ENCODE measurements at places on chromosomes 7 and 10.

GRCh38 chr7:135855846-135856245 is 107.2 kb upstream of the FAM180A start:
- DNase-seq, result peak; percentile 52

- peak; percentile 75 for DNase-seq
Observed at GRCh38 chr10:102629661-102630614, 14.3 kb upstream of the TRIM8 start.

DNA sequence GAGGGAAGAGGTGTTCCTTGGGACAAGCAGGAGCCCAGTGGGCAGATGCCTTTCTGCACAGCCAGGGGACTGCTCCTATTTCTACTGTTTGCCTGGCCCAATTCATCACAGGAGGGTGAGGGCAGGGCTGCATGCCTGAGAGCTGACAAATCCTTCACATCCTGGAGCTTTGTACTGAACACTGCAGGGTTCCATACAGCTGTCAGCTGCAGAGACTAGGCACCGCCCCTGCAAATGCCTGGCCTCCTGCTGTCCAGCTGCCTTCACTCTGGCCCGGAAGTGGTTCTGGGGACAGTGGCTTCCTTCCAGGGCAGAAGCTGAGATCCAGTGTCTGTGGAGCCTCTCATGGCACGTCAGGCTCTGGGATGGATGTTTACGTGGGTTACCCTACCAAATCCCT is 470.7 kb downstream of the DNAJB6 start:
- DNase-seq, result no peak

DNA sequence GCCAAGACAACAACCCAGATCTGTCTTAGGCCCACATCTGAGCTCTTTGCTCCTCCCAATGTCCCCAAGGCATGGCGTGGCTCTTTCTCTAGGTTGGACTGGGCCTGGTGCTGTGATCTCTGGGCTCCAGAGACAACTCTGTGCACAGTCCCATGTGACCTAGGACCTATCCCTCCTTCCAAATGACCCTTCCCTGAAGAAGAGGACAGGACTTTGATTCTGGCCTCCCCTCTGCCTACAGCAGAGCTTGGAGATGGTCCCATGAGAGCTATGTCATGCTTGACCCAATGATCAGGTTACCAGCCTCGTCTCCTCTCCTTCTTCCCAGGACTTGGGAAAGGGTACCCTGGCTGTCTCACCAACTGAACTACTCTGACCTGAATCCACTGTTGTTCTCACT is 296.3 kb upstream of the GALNT17 start:
- no peak for DNase-seq

DNA sequence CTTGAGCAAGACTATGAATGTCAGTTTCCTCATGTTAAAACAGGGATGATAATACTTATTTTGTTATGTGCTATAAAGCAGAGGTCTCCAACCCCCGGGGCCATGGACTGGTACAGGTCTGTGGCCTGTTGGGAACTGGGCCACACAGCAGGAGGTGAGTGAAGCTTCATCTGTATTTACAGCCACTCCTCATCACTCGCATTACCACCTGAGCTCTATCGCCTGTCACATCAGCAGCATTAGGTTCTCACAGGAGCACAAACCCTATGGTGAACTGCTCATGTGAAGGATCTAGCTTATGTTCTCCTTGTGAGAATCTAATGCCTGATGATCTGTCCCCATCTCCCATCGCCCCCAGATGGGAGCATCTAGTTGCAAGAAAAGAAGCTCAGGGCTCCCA is 365.3 kb upstream of the SMIM30 start:
- no peak for DNase-seq

DNA sequence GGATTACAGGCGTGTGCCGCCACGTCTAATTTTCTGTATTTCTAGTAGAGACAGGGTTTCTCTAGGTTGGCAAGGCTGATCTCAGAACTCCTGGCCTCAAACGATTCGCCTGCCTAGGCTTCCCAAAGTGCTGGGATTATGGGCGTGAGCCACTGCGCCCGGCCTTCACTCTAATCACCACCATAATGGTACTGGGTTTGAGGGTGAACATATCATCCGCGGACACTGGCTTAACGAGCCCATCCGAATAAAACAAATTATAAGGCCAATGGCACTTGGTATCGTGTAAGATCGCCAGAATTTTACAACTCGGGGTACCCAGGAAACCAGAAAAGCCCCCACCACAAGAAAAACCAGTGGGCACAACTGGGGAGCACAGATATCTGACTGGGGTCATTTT is 580 bp downstream of the FAM200A start:
- DNase-seq, result no peak

DNA sequence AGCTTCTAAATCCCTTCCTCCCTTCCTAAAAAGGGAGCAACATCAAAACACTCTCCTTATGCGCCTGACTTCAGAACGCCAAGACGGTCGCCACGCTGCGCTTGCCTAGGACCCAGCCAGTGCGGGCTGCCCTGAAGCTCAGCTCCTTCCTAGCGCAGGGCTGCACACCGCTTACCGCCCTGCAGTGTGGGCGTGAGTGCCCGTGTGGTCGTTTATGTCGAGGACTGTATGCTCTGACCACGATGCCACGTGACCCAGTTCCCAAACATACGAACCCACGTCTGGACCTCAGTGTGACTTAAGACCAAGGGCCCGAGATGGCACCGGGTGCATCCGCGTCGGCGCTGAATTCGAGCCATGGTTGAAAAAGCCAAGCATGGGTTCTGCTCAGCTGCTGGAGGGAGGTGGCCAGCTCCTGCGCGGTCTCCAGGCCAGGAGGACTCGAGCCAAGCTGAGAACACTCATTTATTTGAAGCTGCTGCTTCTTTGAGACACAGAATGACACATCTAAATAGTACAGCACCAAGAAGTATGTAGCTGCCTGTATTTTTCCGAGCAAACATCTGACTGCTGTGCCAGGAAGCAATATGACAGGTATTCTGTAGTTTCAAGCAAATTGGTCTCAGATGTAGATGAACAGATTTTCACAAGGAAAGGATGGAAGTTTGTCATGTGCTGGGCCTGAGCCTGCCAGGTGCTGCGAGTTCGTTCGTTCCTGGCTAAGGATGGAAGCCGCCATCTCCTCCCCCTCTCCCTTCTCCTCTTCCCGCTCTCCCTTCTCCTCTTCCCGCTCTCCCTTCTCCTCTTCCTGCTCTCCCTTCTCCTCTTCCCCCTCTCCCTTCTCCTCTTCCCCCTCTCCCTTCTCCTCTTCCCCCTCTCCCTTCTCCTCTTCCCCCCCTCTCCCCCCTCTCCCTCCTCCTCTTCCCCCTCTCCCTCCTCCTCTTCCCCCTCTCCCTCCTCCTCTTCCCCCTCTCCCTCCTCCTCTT is 184.7 kb downstream of the EBF3 start:
- DNase-seq, result no peak

DNA sequence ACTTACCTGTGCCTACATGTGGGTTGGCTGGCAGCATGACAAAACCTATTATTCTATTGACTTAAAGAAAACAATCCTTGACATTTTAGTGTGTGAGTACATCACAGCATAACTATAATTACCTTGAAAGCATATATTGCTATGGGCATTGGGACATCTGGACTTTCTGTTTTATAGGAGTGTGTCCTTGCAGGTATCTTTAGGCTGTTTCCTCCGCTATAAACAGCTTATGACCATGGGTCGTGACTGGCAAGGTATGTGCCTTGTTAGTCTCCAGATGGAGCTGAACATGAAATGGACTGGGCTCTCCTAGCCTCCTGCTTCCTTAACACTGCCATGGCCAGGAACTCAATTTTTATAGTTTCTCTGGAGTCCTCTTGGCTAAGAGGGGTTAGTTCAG is 317.4 kb upstream of the COBL start:
- no peak for DNase-seq

- no peak for DNase-seq
Observed at GRCh38 chr10:4357911-4358310, 468.1 kb upstream of the AKR1E2 start.

DNA sequence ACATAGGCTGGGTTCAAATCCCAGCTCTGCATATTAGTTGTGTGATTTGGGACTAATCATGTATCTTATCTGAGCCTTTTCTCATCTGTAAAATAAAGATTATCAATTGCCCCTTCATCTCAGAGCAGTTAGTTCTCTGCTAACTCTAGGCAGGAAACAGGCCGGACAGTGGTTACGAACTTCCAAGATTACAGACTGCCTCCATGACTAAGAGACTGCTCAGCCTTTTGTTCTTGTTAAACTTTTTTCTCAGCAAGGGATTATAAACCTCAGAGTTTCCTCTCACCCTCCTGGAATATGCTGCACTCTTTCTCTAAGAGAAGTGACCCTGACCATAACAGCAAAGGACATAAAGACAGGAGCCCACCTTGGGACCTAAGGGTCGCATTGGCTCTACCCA is 52.5 kb upstream of the NFKB2 start:
- DNase-seq, result no peak

GRCh38 chr7:137647905-137648565 is 198.7 kb downstream of the DGKI start:
- no peak for DNase-seq

DNA sequence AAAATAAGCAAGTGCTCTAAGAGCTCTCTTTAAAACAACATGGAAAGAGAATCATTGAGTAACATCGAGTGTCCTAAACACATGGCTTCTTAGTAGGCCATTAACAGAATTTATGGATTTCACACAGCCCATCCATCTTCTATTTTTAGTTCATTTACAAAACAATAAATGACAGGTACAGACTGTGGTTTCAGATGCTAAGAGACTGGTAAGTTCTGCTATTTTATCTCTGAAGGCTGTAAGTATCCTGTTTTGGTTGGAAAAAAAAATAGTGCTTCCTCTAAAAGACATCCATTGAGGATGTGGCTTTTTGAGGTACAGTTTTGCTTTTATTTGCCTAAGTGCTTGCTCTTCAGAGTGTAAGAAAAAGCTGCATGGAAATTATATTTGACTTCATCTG is 27.4 kb upstream of the GNAI1 start:
- DNase-seq, result no peak

- DNase-seq, result no peak
Observed at GRCh38 chr7:81331061-81332018, 412.5 kb upstream of the SEMA3C start.

- DNase-seq, result no peak
Observed at GRCh38 chr7:51121036-51121790, 195.4 kb downstream of the COBL start.

DNA sequence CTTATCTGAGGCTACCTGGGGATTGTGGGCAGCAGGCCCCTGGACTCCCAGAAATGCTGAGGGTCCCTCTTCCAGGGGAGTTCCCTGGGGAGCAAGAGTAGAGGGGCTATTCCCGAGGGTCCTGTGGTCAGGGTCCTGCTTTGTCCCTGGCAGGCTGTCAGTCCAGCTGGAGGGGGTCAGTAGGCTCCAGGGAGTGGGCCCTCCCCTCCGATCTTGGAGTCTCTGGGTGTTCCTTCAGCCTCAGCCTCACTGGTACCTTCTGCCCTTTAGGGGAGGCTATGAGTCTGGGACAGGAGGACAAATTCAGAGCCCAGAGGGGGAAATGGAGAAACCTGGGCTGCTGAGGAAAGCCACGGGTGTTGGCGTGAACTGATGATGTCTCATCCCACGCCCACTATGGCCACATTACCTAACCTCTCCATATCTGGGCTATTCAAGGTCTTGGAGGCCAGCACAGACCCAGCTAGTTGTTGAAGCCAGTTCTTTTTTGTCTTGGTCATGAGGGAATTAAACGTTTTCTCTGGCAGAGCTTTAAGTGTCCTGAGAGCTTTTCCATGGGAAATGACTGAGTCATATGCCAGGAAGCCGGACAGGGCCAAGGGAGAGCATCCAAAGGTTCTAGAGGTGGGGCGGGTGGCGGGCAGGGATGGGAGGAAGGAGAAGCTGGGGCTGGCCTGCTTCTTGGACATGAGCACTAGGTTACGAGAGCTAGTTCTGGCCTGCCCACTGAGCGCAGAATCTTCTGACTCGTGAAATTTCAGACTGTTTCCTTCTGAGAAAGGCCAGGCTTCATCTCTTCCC is 6.2 kb downstream of the CALHM2 start:
- no peak for DNase-seq

GRCh38 chr10:107232013-107232412 is 67.5 kb upstream of the SORCS1 start:
- DNase-seq, result no peak

- no peak for DNase-seq
Observed at GRCh38 chr10:113820507-113820906, 33.4 kb downstream of the DCLRE1A start.

- DNase-seq, result no peak
Observed at GRCh38 chr10:15262036-15262713, 93.7 kb upstream of the NMT2 start.

GRCh38 chr7:124934841-124935240 is 5.2 kb upstream of the POT1 start:
- no peak for DNase-seq

DNA sequence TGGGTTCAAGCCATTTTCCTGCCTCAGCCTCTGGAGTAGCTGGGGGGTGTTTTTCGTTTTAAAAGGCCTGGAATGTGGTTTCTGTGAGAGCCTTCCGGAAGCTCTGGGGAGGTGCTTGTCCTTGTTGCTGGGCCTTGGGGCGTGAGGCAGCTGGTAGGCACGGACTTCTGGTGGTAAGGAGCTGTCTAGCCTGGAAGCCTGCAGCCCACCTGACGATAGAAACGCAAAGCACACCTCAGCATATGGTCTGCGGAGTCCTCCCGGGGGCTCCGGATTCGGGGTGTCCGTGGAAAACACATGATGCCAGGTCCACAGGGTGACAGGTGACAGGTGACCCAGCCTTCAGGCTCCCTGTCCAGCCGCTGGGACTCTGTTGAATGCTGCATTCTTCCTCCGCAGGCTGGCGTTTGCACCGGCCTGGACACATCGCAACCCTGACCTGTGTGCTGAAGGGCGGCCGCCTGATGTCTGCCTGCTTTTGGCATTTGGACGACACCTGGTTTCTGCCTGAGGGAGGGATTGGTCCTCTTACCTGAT is 37.3 kb downstream of the INPP5A start:
- no peak for DNase-seq

GRCh38 chr10:14958872-14959220 is 342 bp upstream of the MEIG1 start:
- DNase-seq, result no peak

GRCh38 chr7:137804836-137805235 is 41.9 kb downstream of the DGKI start:
- no peak for DNase-seq

- no peak for DNase-seq
Observed at GRCh38 chr7:42720012-42720411, 191.9 kb downstream of the C7orf25 start.

DNA sequence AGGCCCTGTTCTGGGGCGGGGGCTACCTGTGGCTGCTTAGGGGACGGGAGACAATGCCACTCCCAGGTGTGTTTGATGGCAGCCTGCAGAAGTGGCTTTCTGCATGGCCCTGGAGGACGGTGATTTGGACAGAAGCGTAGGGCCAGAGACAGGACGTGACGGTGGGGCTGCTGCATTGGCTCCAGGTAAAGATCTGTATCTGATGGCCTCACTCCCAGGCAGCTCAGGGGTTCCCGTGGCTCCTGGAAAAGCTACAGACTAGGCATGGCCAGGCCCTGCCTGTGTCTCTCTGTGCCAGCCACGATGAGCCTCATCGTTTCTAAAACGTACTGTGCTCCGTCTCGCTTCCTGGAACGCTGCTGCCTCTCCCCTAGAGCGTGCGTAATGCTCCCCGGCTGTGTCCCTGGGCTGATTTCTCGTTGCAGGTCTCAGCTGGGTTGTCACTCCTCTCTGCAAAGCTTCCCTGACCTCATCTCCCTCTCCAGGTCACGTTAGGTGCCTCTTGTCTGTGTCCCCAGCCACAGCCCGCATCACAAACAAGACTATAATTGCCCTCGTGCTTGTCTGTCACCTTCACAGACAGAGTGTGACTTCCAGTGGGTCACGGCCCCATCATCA is 12.6 kb downstream of the GTF2IRD1 start:
- no peak for DNase-seq

Measured in renal pelvis (tissue), 12 donors.